Activated CD4-positive, alpha-beta T cell treated with anti-CD3 and anti-CD28 coated beads, Interleukin-2, Interleukin-4, amounts not matched to agents 100 ng/mL and 50 ng/mL, durations not matched to agents 16 hours and 8 hours (primary cell): ENCODE measurements at places on chromosomes 11 and 22.

GRCh38 chr22:47023871-47024270 is 261.4 kb downstream of the TBC1D22A start:
- no peak for DNase-seq

- no peak for DNase-seq
These were observed 2.3 kb downstream of the AP5B1 start for GRCh38 chr11:65778431-65778900.

DNA sequence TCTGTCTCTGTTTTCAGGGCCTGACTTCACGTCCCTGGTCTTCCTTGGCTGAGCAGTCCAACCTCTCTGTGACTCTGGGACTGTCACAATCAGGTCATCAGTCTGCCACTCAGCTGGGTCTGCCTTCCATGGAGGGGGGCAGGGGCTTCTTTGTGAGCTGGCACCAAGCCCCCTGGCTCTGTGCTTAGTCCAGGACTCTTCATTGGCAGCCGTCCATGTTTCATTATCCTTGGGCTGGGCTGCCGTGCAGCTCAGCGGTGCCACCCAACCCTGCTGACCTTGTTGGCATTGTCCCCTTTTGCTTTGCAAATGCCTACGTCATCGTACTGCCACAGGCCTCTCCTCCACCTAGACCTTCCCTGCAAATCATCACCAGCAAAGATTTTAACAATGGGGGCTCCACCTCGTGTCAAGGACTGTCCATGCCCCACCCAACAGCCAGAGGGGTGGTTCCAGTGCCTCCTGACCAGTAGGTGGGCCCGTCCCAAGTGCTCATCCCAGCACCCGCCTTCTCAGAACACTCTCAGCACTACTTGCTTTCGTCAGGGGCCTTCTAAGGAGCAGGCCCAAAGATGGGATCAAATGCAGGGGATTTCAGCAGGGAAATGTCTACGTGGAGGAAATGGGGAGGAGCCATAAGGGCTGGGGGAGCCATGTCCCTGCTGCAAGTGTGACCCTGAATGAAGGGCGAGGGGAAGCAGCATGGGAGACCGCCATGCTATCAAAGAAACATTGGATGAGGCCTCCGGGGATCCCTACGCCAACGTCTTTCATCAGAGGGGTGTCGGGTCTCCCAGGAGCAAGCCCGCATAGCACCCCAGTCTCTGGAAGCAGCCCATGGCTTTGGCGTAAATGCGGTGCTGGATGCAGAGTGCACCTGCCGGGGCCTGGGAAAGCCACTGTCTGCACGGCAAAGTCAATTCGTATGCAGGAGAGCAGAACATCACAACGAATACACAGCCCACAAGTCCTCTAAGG is 18.2 kb downstream of the KRTAP5-6 start:
- no peak for DNase-seq

DNA sequence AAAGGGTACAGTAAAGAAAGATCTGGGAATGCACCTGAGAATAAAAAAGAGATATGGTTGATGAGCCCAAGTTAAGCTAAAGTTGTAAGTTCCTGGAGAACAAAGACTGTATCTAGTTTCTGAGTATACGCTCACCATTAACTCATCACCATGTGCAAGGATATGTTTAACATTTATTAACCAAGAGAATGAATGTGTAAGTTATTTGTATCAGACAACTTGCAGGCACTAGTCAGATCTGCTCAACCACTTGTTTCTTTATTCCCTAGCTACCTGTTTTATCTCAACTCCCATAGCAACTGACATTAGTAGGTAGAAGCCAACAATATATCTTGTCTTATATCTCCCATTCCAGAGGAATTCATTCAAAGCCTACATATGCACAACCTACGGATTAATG is 74.9 kb upstream of the KCNA4 start:
- no peak for DNase-seq

DNA sequence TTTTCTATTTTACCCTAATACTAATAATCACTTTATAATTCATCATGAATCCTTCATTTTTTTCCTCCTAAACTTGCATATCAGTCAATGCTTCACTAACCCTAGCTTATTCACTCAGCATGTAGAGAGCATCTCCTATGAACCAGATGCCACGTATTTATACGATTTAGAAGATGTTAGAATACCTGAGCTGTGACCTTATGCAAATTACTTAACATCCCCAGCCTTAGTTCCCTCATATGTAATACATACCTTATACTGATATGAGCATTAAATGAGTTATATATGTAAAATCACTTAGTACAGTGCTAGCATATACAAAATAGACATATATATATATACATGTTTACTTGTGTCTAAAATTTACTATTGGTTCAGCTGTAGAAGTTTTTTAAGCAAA is 9.0 kb downstream of the FAM76B start:
- no peak for DNase-seq

DNA sequence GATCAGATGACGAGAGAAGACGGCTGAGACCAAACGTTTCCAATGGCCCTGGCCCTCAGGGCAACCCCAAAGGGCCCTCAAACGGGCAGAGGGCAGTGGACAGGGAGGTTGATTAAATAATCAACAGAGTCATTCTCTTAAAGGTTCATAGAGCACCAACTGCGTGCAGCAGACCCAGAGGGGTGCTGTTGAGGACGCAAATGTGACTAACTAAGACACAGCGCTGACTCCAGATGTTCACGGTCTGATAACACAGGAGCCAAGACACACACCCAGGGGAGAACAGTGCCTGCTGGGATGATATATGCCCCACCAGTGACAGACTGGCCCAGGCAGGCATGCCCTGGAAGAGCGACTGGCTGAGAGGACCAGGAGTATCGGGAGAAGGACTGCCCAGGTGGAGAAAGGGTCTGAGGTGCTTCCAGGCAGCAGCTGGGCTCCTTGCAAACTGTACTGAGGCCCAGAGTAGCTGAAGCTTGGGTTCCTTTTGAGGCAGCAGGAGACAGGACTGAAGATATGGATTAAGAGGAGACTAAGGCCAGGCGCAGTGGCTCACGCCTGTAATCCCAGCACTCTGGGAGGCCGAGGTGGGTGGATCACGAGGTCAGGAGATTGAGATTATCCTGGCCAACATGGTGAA is 7.7 kb downstream of the VWCE start:
- DNase-seq, result no peak

GRCh38 chr11:8480858-8481257 is 113.2 kb downstream of the STK33 start:
- DNase-seq, result no peak

- no peak for DNase-seq
These were observed 28.3 kb downstream of the DRD2 start for GRCh38 chr11:113446938-113447337.

DNA sequence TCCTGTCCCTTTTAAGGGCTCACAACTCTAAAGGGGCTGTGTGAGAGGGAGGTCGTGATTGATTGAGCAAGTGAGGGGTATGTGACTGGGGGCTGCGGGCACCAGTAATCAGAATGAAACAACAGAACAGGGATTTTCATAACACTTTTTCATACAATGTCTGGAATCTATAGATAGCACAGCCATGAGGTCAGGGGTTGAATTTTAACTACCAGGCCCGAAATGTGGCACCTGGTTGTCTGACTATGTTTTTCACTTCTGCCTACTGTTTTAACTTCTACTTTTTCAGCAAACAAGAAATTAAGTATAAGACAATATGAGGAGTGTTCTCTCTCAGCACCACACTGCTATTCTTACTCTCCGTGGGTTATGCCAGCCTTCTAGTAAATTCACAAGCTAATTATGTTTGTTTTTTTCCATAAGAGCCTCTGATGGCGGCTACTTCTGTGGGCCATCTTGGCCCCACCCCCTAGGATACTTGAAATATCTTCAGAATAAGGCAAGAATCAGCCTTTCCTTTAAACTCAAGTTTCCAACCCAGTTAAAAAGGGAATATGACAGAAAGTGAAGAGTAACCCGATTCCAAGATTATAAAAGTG is 552.8 kb upstream of the CHORDC1 start:
- DNase-seq, result no peak

- no peak for DNase-seq
These were observed 14.9 kb downstream of the RAC2 start for GRCh38 chr22:37229012-37229804.

- no peak for DNase-seq
These were observed 947.7 kb upstream of the TENM4 start for GRCh38 chr11:80388536-80388935.

DNA sequence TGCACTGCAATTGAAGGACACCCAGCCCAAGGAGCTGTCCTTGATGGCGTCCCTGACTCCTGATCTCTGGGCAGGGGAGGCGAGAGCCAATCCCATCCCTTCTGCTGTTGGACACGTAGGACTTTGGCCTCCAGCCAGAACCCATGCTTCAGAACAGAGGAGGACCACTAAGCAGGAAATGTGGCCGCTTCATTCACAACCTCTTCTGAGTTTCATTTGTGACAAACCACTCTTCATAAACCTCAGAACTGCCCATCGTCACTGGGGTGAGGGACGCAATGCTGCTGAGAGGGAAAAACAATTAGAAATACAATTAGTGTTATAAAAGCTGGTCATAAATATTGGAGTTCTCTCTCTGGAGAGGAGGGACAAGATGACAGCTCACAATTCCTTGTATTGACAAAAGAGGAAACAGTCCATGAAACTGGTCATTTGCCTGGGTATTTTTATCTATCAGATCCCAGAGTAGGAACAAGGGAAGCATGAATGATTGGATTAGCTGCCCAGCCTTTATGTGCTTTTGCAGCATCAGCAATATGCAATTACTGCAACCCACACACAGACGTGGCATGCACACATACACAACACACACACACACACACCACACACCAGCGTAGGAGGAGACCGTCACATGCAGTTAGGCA is 216.5 kb upstream of the CADM1 start:
- no peak for DNase-seq
